ENCODE measurements at places on chromosomes 12 and 14.

DNA sequence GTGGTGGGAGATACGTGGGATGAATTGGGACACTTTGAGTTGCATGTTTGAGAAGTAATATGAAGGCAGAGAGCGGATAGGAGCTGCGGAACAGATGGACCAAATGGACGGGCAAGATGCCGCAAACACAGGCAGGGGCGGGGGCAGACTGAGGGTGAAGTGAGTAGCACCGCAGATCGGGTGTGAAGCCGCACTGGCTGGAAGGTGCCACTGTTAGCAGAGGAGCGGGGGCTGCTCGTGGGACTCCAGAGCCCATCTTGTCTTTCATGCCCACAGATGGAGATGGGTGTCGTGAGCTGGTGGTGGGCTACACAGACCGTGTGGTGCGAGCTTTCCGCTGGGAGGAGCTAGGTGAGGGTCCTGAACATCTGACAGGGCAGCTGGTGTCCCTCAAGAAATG, 7.3 kb downstream of the ITFG2 start:
- DNase-seq: no peak

GRCh38 chr12:109822951-109823411, 10.2 kb downstream of the TRPV4 start:
- no peak for DNase-seq

DNA sequence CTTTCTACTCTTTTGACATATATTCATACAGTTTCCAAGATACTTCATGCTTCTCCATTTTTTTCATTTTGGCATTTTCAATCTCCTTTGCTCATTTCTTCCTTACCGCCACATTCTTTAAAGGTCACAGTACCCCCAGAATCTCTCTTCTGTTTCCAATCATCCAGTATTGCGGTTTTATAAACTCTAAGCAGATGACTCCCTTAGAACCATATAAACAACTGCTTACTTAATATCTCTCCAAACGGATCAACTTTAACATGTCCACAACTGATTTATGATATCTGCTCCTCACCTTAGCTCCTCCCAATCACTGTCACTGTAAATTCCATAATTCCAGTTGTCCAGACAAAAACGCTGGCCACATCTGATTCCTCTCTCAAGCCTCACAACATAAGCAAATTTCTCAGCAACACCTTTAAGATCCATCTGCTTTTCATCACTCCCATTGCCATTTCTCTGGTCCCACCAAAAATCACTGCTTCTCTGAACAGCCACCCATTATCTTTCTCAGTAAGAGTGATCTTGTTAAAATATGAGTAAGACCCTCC, 49.6 kb downstream of the HNRNPC start:
- DNase-seq: no peak

DNA sequence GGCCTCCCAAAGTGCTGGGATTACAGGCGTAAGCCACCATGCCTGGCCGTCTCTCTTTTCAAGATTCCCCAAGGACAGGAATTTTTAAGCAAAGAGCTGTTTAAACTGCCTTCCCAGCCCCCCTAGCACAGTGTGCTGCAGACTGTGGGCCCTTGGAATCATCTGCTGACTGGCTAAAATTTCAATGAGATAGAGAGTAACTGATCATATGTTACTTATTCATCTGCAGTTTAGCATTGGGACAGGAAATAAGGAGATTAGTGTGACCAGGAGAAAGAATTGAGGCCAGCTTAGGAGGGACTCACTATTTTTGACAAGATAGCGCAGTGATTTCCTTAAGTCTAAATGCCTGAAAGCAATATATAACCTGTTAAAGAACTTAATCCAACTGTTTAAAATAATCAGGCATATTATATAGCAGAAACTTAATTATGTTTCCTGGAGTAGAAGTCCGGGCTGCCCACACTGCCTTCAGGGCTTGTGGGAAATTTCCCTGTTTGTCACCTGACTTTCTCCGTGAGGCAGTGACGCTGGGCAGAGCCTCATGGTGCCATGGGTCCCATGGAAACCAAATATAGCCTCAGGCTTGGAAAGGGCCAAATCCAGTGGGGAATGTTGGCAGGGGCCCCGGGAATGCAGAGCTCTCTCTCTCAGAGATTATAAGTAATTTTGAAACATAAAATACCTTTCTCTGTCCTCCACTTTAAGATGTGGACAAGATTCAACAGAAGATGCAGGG, 22.8 kb upstream of the CEBPE start:
- DNase-seq: no peak

DNA sequence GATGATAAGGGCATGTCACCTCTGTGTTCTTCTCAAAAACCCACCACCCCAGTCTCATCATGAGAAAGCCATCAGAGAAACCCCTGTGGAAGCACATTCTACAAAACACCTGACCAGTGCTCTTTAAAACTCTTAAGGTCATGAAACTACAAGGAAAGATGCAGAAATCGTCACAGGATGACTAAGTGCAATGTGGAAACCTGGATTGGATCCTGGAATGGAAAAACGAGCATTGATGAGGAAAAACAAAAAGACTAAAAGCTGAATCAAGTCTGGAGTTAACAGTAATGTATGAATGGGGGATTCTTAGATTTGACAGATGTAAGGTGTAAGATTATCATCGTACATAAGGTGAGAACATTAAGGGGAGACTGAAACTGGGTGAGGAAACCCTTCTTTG, 211.0 kb downstream of the TBX5 start:
- DNase-seq: no peak

All from CD4-positive, alpha-beta T cell treated with Interleukin-6 for 4 hours (primary cell).